ENCODE measurements at places on chromosomes 5 and 9. TPM values are rescaled to one million over a fixed set of nuclear protein-coding genes. Genes with fewer than 3 reads are reported as not detected.

DNA sequence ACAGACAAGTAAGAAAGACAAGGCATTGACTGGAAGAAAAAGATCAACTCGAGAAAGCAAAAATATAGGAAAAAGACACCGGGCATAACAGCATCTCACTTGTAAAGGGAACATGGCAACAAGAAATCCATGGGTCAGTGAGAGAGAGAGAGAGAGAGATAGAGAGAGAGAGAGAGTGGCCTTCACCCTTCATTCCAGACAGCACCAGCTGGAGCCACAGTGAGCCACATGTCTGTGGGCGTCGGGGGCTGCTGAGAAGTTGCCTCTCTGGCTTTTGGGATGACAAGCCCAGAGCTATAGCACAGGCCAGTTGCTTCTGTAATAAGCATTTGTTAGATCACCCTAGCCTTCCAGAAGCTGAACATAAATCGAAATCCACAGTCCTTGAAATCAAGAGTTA lies 20.3 kb upstream of the ENC1 start:
- no peak for DNase-seq

GRCh38 chr5:10518347-10518746 lies 45.5 kb upstream of the ANKRD33B start:
- no peak for DNase-seq

DNA sequence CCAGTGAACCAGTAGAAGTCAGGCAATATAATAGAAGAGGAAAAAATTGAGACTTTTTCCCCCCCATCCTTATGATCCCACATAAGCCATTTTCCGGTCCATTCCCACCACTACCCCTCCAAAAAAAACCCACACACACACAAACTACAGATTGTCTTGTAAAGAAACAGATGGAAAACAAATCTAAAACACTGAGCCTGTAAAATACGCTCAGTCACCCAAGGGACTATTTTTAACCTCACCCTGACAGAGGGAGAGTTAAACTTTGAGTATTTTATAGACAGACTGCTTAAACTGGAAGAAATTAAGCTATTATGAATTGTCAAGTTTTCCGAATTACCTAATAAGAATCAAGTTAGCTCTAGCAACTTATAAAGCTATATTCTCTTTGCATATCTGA lies 471.8 kb upstream of the C9orf72 start:
- no peak for DNase-seq

GRCh38 chr5:115510145-115510645 lies 34.4 kb downstream of the FEM1C start:
- DNase-seq = no peak

DNA sequence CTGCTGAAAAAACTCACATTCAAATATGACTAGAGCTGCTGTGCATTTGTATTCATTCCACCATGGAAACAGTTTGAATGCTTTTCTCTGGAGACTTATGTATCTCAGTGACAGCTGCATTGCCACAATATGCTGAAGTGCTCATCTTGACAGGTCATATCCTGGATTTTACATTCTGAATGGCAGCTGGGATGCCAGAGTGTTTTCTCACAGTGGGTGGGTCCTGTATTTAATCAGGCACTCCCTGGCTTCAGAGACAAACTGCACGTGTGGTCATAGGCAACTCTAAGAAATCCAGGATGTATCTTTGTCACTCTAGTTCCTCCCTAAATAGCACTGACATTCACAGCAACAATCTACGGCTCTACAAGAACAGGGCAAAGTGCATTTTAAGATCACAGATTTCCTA lies 75.6 kb downstream of the ST8SIA4 start:
- DNase-seq = no peak

GRCh38 chr5:67659288-67659687 lies 462.7 kb upstream of the CD180 start:
- no peak for DNase-seq

DNA sequence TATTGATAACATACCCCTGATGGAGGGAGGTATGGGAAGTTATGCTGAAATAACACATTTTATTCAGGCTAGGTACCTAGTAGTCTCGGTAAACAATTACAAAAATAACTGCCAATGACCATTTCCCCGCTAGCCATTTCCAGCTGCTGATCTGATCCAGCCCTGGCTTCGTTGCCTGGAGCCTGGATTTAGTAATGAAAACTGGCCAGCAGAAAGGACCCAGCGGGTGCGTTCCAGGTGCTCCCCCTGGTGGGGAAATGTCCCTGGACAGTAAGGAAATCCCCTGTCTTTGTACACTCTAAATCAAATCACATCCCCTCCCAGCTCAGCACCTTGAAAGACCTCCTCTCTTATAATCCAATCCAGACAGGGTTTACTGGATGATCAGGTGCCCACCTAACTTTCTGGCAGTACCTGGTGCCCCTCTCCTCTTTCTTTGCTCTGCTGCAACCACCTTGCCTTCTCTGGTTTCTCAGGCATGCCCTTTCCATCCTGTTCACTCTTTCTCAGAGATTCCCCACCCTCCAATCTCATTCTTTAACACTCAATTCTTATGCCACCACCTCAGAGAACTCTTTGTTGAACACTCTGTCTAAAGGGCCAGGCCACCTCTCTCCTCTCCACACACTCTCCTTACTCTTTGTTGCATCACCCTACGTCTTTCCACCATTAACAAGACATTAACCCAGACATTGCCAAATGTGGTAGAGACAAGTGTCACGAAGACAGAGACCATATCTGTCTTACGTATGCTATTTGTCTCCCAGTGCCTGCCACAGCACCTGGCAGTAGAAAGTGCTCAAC lies 50.1 kb upstream of the SMAD5 start:
- DNase-seq = peak; percentile 59

DNA sequence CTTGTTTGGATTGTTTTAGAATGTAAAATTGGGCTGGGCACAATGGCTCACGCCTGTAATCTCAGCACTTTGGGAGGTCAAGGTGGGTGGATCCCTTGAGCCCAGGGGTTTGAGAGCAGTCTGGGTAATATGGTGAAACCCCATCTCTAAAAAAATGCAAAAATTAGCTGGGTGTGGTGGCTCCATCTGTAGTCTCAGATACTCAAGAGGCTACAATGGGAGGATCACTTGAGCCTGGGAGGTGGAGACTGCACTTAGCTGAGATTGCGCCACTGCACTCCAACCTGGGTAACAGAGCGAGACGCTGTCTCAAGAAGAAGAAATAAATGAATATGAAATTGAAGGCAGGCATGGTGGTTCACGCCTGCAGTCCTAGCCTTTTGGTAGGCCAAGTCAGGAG lies 21.3 kb downstream of the MAML1 start:
- DNase-seq = no peak

The BAAT gene
- polyA plus RNA-seq = not detected

The CTXN3 gene
- polyA plus RNA-seq = not detected

The TRIM36 gene
- polyA plus RNA-seq = 0.06 TPM

The IL4 gene
- not detected for polyA plus RNA-seq

The SLC46A2 gene
- polyA plus RNA-seq = not detected
